ENCODE measurements at places on chromosomes 13 and 19. TPM values are rescaled to one million over a fixed set of nuclear protein-coding genes. Genes with fewer than 3 reads are reported as not detected.
A peak's percentile ranks its signal among the peaks of the same experiment; 100 is the strongest.

Gene PEPD
- total RNA-seq, result 97.0 TPM

GRCh38 chr19:13996928-13997630 lies 9.0 kb downstream of the RFX1 start:
- no peak for DNase-seq

DNA sequence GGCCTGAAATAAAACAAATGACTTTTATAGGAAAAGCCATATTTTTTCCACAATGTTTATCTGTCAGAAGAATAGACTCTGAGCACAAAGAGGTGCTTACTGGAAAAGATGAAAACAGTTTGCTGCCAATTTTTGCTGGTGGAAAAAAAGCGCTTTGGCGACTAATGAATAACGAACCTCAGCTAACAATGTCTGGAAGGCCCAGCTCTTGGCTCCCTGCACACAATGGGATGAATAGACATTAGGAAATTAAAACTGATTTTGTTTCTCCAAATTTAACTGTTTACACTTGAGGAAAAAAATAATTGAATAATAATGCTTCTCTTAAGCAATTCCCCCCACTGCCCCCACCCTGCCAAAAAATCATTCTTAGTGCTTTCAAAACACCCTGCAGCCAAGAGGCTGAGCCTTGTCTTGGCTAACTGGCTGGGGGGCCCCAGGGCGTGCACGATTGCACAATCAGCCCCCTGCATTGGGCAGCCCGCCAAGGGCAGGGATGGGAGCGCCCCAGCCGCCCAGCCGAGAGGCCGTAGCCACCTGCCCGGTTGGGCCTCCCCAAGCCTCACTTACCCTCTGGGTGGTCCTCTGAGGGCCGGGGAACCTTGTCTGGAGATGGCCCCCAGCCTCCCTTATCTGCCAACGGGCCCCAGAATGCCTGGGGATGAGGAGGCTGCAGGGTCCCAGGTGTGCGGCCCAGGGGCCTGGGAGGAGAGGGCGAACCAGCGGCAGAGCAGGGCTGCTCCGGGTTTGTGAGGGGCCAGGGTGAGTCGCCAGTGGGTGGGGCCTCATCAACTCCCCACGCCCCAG lies 16.8 kb downstream of the CEBPG start:
- DNase-seq, result peak; percentile 92

DNA sequence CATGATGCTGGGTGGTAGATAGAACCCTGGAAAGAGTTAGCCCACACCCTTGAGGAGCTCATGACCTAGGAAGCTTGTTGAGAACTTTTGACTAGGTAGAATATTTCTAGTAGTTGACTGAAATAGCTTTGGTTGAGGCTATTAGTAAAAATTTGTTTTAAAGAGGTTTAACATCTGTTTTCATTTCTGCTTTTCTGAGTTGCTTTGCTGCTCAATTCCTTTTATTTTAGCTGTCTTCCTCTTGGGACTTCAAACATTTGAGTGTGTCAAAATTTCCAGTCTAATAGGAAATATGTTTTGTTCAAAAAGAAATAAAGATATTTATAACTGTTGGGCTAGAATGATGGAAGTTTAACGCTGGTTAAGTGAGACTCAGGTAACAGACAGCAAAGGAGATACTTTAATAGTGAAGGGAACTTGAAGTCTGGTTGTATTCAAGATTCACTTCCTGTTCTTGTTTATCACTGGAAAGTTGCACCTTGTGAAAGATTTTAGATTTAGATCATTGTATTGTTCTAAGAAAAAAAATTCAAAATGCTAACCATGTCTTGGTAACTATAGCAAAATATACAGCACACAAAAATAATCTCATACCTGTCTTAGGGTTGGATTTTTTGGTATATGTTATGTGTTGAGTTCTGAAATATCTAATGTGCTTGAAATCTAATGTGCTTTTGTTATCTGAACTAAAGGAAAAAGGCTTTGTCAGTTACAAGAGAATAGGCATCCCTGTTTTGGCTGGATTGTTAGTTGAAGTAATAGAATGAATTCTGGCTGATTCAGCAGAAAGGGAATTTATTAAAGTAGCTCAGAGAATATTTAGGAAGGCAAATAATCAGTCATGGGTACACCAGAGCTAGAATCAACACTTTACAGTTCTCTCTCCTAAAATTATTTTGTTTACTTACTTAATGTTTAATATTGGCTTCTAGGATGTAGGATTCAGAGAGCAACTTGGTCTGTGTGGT lies 24.4 kb upstream of the GPR18 start:
- no peak for DNase-seq

GRCh38 chr19:32881766-32882165 lies 12.2 kb upstream of the SLC7A9 start:
- peak; percentile 80 for DNase-seq

DNA sequence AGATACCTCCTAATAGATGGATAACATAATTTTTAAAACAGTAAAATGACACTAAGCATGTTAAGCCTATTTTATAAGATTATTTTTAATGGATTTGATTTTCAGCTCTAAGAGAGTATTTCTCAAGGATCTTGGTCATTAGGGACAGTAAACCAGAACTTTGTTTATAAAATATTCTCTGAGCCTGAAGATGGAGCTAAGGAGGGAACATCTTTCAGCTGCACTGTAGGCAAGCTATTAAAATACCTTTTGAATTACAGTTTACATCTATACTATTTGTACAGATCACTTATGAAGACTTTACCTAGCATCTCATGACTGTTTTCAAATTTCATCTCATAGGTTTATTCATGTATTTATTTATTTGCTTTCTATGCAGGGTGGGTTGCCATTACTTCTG lies 345.3 kb downstream of the MYO16 start:
- DNase-seq, result no peak

DNA sequence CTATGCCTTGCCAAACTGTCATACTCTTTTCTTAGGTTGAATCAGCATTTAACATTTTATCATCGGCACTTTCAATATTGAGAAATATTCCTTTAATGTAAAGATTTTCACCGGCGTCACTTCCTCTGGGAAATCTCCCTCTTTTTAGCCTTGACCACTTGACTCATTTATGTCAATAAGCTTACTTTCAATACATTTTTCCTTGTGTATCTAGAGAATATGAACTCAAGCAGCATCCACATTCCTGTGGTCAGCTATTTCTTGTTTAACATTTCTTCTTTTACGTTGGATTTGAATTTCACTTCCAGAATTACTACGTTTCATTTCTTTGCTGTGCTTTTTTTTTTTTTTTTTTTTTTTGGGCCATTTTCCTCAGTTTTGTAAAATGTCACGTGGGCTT lies 271.2 kb upstream of the HTR2A start:
- DNase-seq, result no peak

DNA sequence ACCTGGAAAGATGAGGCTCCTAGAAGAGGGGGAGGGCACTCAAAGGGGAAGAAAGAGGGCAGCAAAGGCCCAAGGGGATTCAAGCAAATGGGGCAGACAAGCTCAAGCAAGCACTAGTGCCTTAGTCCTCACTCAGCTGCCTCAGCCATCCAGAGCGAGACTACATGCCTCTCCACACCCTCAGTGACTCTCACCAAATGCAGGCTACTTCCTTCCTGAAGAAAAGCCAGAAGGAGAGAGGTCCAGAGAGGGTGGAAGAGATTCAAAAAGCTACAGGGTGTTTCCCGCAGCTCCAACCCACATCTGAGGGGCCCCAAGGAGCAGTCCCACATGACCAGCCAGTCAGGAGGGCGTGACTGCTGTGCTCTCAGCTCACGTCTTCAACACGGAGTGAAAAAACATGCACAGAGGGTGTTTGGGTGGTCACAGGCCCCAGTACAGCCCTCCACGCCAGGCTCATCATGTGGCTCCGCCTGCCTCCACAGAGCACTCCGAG lies 40.5 kb downstream of the MIPEP start:
- DNase-seq, result no peak

- DNase-seq, result no peak
Measured at GRCh38 chr19:45785097-45785496, 2.8 kb upstream of the DMPK start.

DNA sequence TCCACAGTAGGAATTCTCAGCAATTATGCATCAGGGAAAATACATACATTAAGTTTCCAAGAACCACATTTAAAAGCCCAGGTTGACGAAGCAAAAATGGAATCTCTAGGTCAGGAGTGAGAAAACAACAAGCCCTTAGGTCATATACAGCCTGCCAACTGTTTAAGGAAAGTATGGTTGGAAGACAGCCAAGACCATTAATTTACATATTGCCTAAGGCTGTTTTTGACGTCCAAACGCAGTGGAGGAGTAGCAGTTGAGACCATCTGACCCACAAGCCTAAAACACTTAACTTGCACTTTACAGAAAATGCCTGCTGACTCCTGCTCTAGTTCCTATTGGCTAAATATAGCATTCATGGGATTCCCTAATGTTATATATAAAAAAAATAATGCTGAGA lies 299.0 kb downstream of the ITGBL1 start:
- DNase-seq, result no peak

DNA sequence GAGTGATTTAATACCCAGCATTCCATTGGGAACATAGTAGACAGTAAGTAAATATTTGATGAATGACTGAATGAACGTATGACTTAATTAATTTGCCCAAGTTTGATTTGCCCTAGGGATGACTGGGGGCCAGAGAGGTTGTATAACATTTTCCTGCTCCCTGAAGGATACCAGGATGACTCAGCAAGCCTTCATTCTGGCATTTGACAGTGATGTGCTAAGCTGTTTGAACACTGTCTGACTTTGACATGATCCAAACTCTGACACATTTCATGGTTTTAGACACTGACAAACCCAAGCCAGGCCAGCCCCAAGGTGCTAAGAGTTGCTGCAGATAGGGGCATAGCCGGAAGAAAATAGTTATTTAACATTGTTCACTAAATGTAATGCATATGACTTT lies 53.4 kb upstream of the KLF12 start:
- DNase-seq, result no peak

- no peak for DNase-seq
Measured at GRCh38 chr19:18339723-18340122, 675 bp upstream of the PGPEP1 start.

- no peak for DNase-seq
Measured at GRCh38 chr19:18637673-18638630, 1.1 kb downstream of the KLHL26 start.

Gene OR7A5
- total RNA-seq, result not detected

- DNase-seq, result peak; percentile 100
Measured at GRCh38 chr19:39435499-39436349, at the start of gene RPS16. TSS of gene RPS16 (minus strand) at chr19:39435949. CDS start at chr19:39435895, 54 bp downstream.

Gene NLRP7
- total RNA-seq, result not detected

Gene ZNF71
- 7.0 TPM for total RNA-seq

Gene PRX
- 2.3 TPM for total RNA-seq
